ENCODE measurements at places on chromosomes 1 and 21.

DNA sequence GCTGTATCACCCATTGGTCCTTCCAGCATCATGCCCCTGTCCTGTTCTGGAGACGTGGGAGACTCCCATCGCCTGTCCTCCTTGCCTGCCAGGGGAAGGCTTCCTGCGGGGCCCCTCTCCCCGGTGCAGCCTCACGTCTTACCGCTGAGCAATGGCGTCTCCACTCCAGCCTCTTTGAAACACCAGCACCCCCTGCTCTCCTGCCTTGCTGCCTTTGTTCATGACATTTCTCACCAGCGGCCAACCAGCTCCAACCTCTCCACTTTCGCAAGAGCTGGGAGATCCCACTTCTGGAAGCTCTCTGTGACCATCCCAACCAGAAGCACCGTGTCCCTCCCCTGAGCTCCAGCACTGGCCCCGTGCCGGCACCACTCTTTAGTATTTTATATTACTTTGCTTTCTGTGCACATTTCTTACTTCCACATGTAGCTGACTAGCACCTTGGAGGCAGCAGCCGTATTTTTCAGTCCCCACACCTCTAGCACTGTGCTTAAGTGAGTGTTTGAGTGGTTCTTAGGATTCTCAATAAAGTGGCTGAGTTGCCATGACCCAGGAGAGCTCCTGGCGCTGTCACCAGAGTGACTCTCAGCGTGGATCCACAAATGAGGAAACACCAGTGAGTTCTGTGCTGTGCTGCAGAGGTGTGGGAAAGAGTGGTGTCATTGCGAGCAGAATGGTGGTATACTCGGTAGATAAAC, 83.5 kb downstream of the ATP5PO start:
- DNase-seq = no peak

GRCh38 chr21:44846485-44847260, 26.8 kb downstream of the PTTG1IP start:
- no peak for DNase-seq

GRCh38 chr1:84665703-84666317, 24.5 kb downstream of the SSX2IP start:
- no peak for DNase-seq

- no peak for DNase-seq
Observed at GRCh38 chr1:177770096-177770495, 199.8 kb downstream of the SEC16B start.

- no peak for DNase-seq
Observed at GRCh38 chr1:228872080-228872479, 136.8 kb downstream of the RHOU start.

DNA sequence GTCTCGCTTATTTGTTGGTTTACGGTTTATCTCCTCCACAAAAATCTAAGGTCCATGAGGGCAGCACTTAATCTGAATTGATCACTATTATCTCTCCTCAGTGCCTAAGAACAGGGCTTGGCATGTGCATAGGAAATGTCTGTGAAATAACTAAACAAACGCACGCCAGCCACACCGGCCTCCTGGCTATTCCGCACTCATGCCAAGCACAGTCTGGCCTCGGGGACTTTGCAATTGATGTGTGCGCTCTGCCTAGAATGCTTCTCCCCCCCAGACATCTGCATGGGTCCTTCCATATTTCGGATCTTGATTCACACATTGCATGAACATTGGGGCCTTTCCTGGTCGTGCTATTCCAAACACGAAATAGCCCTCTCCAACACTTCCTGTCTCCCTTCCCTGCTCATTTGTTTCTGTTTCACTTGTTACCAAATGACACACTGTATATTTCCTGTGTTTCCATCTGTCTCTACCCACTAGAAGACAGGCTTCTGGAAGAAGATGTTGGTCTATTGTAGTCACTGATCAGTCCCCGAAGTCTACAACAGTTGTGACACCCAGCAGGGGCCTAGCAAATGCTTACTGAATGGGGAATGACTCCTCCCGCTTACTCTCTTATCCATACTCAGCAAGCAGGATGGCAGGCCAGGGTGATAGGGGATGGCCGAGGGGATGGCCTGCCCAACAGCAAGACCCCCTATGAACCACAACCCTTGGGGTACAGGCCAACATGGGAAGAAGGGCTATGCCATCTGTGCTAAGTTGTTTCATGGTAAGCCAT, 93.9 kb downstream of the GLIS1 start:
- no peak for DNase-seq

DNA sequence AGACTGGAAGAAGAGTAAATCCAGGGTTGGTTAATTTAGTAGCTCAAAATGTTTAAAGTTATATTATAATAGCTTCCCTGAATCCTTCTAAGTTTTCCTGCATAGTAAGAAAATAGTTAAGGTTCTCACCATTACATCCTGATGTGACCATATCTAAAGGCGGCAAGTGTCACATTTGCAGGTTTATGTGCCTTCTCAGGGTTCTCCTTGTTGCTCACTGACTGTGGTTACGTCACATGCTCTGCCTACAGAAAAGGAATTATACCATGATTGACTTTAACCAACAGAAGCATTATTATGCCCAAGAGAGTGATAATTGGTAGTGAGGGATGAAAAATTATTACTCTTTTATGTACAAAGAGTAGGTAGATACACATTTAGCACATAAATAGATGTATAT, 539.8 kb downstream of the PTPRC start:
- no peak for DNase-seq

- no peak for DNase-seq
Observed at GRCh38 chr1:209485167-209485566, 98.3 kb upstream of the CAMK1G start.

- no peak for DNase-seq
Observed at GRCh38 chr21:44444286-44444931, 10.9 kb upstream of the LRRC3 start.

DNA sequence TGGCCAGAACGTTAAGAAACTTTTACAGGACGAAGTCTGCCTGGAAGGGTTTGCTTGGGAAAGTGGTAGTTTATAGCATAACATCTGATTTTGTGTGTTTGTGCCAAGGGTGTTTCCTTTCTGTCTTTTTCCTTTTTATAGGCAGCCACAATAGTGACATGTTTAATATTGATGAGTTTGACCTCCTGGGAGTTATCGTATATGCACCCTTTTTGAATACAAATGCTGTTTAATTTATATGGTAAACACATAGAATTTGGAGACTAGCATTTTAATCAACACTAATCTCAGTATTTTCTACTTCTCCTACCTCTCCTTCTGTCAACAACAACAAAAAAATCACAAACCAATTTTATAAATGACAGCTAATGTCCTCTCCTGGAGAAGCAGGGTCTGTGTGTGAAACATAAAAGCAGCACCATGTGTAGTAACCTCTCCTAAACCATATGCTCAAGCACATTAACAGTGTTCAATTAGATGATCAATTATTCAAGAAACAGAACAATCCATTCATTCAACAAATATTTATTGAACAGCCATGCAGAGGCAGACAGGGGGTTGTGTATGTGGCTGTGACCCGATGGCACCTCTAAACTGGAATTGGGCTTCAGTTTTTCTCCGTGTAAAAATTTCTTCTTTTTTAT, 604 bp upstream of the FMN2 start:
- DNase-seq = no peak
